Tibial artery (tissue), 4 donors: ENCODE measurements at places on chromosomes 7 and 10.

GRCh38 chr10:87660484-87661133, 931 bp downstream of the PAPSS2 start:
- no peak for DNase-seq

DNA sequence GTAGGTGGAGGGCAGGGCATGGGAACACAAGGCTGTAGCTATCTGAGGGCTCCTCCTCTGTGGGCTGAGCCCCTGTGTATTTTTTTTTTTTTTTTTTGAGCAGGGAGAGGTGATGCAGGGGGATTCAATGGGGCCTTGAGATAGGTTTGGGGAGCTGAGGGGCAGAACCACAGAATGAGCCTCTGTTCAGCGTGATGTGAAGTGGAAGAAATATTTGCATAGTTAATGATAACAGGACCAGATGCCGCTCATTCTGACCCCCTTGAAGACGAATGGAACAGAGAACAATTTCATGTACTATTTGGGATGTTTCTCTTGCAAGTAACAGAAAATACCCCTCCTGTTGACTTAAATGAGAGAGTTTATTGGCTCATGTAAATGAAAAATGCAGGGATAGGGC, 69.7 kb upstream of the EMX2 start:
- no peak for DNase-seq

DNA sequence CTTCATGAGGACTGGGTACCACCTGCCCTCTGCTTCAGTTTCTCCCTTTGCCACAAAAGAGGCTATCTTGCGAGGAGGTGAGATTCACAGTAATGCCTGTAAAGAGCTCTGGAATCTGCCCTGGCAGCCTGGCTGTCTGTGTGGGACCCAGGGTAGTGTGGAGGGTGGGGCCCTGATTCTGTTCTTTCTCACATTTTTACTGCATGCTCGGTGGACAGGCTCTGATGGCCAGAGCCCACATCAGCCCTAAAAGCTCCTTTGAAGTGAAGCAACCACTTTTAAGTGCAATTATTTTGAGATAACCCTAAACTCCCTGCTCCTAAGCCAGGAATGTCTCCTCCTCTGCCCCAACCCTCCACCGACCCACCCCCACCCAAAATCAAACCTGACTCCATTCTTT, 92.1 kb upstream of the PODXL start:
- DNase-seq = no peak

DNA sequence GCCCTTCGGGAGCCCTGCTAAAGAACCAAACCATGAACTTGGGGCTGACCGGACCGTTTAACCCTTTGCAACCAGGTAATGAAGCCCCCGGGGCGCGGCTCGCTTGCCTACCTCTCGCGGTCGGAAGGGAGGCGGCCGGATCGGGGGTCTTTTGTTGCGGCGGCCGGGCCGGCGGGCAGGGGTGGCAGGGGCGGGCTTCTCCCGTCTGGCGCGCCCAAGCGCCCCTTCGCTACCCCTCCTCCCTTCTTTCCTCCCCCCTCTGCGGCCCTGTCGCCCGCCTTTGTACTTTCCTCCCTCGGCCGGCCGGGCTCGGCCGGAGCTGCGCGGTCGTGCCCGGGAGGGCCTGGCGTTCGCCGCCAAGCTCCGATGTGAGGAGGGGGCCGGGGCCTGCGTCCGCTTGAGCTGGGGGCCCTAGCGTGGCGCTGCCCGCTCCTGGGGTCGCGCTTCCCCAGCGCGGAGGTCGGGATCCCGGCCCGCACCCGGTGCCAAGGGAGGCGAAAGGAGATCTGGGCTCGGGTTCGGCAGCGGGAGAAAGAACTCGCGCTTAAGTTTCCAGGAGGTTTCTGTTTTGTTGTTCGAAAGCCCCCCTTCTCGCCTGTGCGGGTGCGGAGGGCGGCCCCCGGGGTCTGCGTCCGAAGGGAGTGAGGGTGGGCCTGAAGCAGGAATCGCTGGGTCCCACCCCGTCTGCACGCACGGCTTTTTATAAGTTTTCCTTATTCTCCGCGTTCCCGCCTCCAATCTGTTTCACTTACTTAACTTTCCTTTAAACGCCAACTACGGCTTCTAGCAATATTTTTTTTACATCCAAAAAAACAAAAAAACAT, 436.8 kb upstream of the GALNT17 start:
- peak; percentile 25 for DNase-seq

DNA sequence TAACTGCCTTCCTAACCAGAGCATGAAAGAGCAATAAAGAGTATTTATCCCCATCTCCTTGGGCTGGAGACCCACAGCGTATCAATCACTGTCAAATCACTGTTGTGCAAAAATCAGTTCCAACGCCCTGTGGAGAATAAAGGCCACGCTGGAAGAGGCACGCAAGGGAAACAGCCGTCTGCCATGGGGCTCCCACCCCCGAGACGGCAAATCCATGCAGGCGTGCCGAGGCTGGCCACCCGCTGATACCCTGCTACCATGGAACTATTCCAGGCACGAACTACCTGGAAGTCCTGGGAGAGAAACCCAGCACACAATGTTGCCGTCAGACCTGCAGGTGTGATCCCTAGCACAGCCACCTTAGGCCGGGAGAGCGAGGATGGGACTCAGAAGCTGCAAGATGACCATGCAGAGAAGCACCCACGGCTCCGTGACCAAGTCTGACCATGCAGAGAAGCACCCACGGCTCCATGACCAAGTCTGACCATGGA, 185.3 kb downstream of the DIP2C start:
- DNase-seq = peak; percentile 49
